ENCODE measurements at places on chromosomes 1 and 21.

GRCh38 chr21:34900376-34900775 is 148.7 kb downstream of the RUNX1 start:
- DNase-seq: no peak

DNA sequence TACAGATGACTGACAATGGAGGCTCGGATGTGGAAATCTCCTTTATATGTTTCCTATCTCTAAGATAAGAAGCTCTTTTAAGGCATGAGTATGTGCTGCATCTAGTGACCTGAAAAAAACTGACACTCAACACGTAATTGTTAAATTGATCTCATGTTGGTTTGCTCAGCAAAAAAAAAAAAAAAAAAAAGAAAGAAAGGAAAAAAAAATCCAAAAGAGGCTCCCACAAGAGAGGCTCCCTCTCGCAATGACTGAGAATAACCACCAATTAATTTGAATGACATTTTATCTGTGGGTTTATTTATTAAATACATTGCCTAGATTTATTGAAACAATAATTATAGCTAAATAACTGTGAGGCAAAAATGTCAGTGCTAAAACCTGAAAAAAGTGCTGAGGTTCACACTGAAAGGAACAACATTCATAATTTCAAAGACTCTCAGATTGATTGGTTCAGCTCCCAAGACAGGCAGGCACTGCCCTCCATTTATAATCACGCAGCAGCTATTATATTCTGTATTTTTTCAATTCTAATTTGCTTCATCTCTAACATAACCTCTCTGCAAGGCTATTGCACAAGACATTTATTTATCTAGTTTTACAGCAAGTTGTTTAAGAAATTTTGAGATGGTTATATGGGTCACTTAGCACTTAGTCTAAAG is 184.5 kb upstream of the TMPRSS15 start:
- no peak for DNase-seq

DNA sequence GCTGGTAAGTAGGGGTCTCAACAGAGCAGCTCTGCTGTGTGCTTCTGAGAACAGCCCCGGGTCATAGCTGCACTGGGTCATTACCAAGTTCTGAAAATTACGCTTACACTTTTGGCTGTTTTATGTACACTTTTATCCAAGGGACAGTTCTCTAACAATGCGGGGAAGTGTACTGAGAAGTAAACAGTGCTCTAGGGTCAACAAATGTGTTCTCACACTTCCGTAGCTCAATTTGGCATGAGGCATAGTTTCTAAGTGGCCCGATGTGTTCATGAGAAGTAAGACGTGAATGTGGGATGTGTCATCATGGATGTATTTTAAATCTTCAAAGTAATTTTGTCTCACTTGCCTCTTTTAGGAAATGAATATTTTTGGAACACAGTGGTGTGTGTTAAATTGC is 10.9 kb upstream of the VAMP3 start:
- no peak for DNase-seq

- no peak for DNase-seq
Measured at GRCh38 chr1:213550804-213551203, 437.0 kb upstream of the PROX1 start.

Data from CD4-positive, alpha-beta T cell treated with Interleukin-15 for 4 hours (primary cell).